Endothelial cell of umbilical vein (primary cell): ENCODE measurements at places on chromosomes 12 and 14. TPM values are rescaled to one million over a fixed set of nuclear protein-coding genes. Genes with fewer than 3 reads are reported as not detected.

The RNU4-1 gene
- 2,141 and 7,155 TPM in 2 replicates for total RNA-seq

The PPM1H gene
- total RNA-seq, result 4.9 and 7.2 TPM in 2 replicates

The SPTB gene
- 0.07 TPM in 1 of 2 replicates, not detected in the other for total RNA-seq

The PPP4R4 gene
- total RNA-seq, result not detected in 2 replicates

The BATF gene
- not detected in 2 replicates for total RNA-seq

The LBHD2 gene
- total RNA-seq, result not detected in 2 replicates

The SELPLG gene
- total RNA-seq, result 0.62 and 1.2 TPM in 2 replicates

The NEMP1 gene
- total RNA-seq, result 21.5 and 27.7 TPM in 2 replicates

The GALNT16 gene
- total RNA-seq, result 0.49 and 1.0 TPM in 2 replicates

The AMN1 gene
- total RNA-seq, result 8.5 and 11.8 TPM in 2 replicates

The ACVR1B gene
- total RNA-seq, result 25.4 and 33.7 TPM in 2 replicates

The KCNH3 gene
- total RNA-seq, result 0.13 and 0.18 TPM in 2 replicates

The CIROP gene
- not detected in 2 replicates for total RNA-seq

The TAS2R9 gene
- total RNA-seq, result not detected in 2 replicates

The LUM gene
- total RNA-seq, result 1.9 TPM in 1 of 2 replicates, not detected in the other

DNA sequence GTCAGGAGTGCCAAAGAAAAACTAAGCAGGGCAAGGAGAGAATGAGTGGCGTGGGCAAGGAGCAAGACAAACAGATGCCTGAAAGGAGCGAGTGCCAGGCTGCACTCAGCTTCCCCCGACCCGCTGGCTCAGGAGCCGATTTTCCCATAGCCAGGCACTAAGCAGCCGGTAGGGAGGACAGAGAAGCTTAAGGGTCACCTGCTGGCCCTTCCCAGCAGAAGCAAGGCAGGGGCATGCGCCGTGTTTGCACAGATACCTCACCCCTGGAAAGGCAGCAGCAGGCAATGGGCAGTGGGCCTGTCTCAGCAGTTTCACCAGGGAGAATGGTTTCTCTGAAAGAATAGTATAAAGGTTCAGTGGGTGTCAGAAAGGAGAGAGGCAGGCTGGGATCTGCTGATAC, 104.9 kb upstream of the FKBP4 start:
- no peak for DNase-seq

- no peak for DNase-seq
These were observed 166.4 kb upstream of the AVPR1A start for GRCh38 chr12:63317286-63317846.

DNA sequence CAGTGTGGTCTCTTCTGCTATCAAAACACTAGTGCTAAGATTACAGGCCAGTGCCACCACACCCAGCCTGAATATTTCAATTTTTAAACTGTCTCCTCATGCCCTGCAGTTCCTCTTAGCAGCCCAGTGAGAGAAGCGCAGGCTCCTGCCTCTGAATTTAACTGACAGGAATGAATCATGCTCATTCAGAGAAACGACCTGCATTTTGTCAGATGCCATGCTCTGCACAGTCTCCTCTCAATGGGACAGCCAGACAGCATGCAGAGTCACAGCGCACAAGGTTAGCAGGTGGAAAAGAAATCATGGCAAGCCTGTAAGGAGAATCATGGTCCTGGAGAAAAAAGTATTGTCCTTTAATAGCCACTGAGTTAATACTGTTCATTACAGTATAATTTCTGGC, 691.0 kb upstream of the SEL1L start:
- no peak for DNase-seq

GRCh38 chr12:31558521-31558920, 32.4 kb downstream of the DENND5B start:
- no peak for DNase-seq

DNA sequence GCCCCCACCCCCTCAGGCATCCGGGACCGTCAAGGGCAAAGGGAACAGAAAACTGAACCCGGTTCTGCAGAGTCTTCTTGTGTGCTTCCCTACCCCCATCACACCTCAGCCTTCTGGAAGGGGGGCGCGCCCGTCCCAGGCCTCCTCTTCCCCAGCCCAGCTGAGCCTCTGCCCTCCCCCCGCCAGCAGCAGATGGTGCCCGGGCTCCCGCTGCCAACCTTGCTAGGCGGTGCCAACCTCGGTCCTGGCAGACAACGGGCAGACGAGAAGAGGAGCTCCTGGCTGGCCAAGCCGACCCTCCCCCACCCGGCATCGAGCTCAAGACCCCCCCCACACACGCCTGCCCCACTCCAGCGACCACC, 8.7 kb downstream of the STAC3 start:
- no peak for DNase-seq

DNA sequence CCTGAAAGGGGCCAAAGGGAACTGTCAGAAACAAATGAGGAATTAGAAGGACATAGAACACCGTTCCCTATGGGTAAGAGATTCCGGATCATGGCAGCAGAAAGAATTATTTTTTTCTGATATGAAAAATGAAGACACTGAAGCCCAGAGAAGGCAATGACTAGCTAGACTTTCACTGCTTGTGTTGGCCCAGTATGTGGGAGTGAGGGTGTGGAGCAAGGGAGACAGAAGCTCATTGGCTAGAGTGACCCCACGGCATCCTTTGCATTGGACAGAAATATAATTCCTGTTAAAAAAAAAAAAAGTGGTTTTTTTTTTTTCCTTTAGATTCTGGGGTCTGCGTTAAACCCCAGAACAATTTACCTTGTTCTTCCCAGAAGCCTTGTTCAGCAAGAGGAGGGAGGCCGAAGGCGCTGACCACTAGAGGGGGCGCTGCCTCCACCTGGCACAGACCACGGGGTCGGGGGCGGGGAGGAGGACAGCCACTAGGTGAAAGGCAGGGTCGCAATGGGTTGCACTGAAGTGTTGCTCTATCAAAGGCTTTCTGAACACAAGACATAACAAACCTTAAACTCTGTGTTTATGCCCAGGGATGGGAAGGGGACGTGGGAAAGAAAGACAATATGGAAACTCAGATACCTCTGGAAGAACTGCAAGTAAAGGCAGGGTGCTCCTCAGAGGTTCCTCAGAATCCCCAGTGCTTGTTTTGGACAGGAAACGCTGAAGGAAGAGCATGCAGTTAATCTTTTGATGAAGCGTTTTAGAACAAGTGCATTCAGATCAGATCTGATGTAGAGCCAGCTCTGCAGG, 156.8 kb downstream of the KCNA5 start:
- DNase-seq, result peak; percentile 28

- no peak for DNase-seq
These were observed 80.2 kb downstream of the PELI2 start for GRCh38 chr14:56198438-56198837.

DNA sequence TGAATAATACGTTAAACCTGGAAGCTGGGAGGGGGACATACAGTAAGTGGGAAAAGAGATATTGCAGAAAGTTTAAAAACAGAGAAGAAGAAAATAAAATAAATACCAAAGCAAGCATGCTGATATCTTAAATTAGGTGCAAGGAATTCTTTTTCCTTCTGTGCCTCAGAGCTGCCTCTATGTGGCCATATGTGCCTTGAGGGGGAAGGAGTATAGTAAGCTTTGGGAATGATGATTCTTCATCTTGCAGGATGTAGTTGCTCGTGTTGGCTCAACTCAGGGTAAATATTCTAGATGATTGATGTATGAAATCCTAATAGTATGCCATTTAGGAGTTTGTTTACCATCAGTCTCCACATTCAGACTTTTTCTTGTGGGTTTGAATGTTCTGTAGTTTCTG, 251.4 kb downstream of the RGS6 start:
- DNase-seq, result no peak

DNA sequence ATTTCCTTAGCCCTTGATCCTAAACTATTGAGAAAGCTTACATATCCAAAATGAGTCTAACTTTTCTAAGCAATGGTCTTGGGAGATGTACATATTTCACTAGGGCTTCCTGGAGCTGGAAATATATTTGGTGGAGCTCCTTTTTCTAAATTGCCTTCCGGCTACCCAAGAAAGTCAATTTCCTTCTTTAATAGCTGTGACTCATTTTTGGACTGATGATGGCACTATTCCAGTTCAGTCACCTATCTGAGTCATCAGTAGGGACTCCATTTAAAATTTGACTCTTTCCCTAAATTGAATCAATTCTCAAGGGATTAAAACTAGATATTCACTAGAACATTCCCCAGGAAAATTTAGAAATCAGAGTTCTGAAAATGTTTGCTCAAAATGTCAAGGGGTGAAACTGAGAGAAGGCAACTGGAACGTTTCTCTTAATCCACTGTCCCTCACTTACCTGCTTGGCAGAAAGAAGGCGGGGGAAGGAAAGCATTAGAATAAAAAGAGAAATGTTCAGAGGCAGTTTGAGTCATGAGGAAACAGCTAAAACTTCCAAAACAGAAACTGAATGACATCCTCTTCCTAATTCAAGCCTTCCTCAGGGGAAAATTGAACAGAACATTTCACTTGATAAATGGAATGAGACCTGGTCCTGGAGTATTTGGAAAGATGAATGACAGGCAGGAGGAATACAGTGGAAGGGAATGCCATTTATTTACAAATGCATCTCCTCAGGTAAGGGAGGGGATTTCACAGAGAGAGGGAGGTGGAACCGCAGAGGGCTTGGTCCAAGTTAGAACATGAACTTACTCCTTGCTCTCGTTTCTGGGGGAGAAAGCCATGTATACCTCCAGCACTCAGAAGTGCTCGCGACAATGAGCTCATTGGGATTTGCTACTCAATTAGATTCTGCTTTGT, 91.2 kb downstream of the RGS6 start:
- DNase-seq, result no peak

- DNase-seq, result peak; percentile 23
These were observed 58.8 kb downstream of the CCER1 start for GRCh38 chr12:90896164-90896563.

DNA sequence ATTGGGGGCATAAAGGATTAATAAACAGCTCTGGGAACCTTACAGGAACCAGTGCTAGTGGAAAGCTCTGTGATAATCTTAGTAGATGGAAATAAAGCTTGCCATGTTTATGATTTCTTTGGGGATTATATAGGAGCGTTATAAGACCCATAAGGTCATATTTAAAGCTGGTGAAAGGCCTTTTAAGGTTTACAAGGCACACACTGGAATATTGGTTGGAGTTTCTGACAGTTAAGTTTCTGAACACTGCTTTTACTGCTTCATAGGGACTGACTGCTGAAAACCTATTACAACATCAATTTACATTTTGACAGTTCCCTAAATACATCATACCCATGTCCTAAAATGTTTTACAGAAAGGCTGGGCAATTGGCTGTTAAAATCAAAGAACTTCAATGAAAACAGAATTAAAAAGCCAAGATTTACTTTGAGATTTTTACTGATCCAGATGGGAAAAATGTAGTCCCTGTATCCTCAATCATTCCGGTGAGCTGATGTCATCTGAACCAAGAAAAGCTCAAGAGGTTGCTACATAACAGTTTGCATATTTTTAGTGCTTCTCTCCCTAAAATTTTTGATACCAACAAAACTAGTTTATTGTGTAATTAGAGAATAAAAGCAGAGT, 153.7 kb upstream of the IGF1 start:
- DNase-seq, result no peak

GRCh38 chr12:13609894-13610679, 371.3 kb downstream of the GRIN2B start:
- DNase-seq, result no peak

DNA sequence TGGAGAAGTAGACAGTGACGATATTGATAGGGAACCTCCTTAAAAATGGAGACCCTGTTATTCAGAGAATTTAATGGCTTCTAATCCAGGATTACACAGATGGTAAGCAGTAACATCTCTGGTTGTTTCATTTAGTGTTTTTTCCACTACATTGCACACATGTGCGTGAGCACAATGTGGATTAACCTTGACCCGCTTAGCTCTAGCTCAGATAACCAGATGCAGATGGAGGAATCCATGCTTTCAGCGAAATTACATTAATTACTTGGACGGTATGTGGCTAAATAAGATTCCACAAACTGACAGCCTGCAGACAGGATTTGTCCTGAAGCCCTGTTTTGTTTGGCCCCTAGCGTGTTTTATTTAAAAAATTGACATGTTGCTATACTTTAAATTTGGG, 378.4 kb downstream of the CCDC91 start:
- DNase-seq, result no peak

GRCh38 chr12:47757840-47758583, 668 bp downstream of the RAPGEF3 start:
- peak; percentile 65 for DNase-seq

- DNase-seq, result no peak
These were observed 678.5 kb upstream of the FOXG1 start for GRCh38 chr14:28088125-28088524.

DNA sequence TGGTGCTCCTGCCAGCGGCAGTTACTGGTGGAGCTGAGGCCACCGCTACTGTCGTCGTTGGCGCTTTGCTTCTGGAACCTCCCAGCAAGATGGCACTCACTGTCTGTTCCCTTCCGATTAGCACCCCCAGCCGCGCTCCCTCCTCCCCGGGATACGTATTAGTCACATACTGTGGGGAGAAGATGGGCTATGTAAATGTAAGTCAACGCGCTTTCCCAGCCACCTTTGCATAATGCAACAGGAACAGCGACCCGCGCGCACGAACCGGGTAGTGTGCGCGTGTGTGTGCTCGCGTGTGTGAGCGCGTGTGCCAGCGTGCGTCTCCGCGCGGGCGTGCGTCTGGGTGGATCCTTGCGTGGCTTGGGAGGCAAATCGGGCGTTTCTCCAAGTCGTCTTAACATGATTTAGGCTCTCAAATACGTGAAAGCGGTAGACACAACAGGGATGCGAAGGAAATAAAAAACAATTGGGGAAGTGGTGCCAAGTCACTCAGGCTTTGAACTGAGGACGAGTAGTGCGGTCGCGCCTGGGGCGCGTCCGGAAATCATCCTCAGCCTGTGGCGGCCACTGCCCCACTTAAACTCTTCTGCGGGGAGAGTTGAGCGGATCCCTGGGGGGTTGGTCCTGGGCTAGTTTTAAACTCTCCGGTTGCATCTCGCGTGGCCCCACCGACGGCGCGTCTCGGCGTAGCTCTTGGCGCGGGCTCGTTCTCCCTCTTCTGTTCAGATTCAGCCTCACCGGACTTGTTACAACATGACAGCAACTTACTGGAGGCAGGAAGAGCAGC, 1.8 kb downstream of the FLRT2 start:
- DNase-seq, result peak; percentile 92

- DNase-seq, result no peak
These were observed 47.7 kb upstream of the PTPRO start for GRCh38 chr12:15274561-15274967.

GRCh38 chr12:45458854-45459807, 243.2 kb downstream of the ANO6 start:
- DNase-seq, result peak; percentile 14

DNA sequence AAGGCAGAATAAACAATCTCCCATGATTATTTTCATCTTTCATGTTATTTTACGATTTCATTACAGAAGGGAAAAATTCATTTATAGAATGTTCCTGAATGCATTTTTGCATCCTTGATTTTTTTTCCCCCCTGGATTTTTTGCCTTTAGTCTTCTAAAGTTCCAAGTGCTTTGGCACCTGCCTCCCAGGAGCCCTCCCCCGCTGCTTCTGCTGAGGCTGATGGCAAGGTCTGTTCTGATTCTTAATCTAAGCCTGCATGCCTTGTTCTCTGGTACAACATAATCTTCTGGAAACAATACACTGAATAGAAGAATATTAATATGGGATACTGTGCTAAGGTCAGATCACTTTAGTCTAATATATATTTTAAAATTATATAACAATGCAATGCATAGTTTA, 18.0 kb downstream of the YARS2 start:
- no peak for DNase-seq

- no peak for DNase-seq
These were observed 178.8 kb upstream of the LHX5 start for GRCh38 chr12:113650476-113650875.

GRCh38 chr12:105935106-105935505, 203.6 kb downstream of the NUAK1 start:
- no peak for DNase-seq

GRCh38 chr14:69685716-69686115, 74.3 kb downstream of the SUSD6 start:
- DNase-seq, result no peak
